ENCODE measurements at places on chromosomes 7 and 10. TPM values are rescaled to one million over a fixed set of nuclear protein-coding genes. Genes with fewer than 3 reads are reported as not detected.

The GIMAP4 gene
- 61.4 TPM for total RNA-seq

The TAS2R4 gene
- total RNA-seq: 2.5 TPM

The GRID1 gene
- total RNA-seq: 1.4 TPM

The GIMAP1 gene
- total RNA-seq: 10.2 TPM

The SHTN1 gene
- total RNA-seq: 44.2 TPM

The TACR2 gene
- 0.38 TPM for total RNA-seq

The IFIT1 gene
- 16.9 TPM for total RNA-seq

DNA sequence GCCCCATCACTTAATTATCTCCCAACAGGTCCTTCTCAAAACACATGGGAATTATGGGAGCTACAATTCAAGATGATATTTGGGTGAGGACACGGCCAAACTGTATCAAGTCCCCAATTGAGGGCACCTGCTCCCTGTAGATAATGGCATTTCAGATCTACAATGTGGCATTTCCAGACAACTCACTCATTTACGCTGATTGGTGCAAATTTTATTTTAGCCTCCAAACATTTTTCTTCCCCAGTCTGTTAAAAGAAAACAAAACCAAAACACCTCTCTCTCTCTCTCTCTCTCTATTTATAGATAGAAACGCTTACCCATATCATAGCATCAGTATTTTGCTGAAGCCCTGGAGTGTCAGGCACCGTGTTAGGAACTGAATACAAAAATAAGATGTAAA is 148.7 kb upstream of the KLF6 start:
- no peak for DNase-seq

DNA sequence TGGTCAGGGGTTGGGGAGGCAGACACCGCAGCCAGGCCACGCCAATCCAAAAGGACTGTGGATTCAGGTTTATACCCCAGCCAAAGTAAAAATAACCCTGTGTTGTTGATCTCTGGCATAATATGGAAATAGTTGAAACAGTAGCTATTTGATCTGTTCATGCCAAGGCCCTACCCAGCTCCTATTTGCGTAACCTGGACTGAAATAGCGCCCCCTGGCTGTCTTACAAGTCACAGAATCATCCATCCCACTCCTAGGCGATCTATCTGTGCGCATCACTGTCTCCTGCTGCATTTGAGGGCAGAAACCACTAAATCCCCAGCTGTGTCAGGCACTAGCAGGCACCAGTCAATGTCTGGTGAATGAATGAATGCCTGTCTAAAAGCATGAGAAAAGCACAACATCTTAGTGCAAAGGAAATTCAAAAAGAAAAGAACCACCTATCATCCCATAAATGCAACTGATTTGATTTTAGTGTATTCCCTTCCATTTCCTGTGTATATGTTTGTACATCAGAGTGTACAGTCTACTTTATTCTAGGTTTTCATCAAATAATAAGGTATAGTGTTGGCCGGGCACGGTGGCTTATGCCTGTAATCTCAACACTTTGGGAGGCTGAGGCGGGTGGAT is 160.0 kb downstream of the SLIT1 start:
- peak; percentile 39 for DNase-seq

DNA sequence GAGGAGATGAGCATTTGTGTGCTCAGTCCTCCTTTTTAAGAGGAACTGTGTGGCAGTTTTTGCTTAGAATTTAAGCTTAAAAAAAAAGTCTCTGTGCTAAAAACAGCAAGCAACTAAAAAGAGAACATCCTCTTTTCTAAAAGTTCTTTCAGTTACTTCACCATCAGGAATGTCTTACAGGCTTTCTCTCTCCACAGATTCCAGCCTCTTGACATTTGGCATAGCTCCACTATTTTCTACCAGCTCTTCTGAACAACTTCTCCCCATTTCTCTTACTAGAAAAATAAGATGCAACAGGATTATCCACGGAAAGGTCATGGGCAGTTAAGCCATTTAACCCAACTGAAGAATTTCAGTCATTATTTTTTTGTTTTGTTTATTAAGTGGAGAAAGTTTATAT is 13.2 kb downstream of the PCLO start:
- DNase-seq: no peak

- DNase-seq: peak; percentile 68
These were observed 89.4 kb downstream of the CYTH3 start for GRCh38 chr7:6182993-6183392.

GRCh38 chr7:22667562-22668239 is 59.3 kb upstream of the IL6 start:
- no peak for DNase-seq

DNA sequence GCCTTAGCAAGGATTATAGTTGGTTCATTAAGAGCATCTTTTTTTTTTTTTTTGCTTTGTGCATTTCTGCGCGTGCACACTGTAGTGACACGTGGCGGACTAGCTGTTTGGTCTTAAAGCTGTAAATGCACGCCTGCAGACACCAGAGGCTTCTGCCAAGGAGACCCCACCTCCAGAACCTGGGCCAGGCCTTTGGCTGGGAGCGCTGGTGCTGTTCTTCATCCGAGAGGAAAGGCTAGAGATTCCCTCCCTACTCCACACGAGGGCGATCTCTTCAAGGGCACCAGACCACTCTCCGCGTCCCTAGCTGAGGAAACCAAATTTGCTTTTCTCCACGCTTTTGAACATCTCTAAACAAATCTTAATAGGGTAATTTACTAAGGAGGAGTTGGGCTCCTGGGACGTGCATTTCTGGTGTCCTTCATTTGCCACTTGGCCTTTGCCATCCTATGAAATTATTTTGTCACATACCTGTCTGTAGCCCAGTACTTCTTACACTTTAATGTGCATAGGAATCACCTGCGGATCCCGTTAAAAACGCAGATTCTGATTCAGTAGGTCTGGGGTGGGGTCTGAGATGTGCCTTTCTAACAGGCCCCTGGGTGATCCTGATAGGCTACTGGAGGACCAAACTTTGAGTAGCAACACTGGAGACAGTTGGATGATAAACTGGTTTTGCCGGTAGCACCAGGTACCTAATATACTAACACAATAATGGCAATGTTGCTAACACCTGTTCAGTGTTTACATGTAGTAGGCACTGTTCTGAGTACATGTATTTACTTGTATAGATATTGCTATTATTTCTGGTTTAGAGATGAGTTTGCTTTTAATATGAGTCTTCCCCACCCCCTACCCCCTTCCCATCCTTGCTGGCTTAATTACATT is 1.3 kb upstream of the SLC26A5 start:
- DNase-seq: peak; percentile 48

GRCh38 chr10:620971-621370 is 68.5 kb downstream of the DIP2C start:
- no peak for DNase-seq

GRCh38 chr7:3630081-3630480 is 329.0 kb downstream of the SDK1 start:
- no peak for DNase-seq

DNA sequence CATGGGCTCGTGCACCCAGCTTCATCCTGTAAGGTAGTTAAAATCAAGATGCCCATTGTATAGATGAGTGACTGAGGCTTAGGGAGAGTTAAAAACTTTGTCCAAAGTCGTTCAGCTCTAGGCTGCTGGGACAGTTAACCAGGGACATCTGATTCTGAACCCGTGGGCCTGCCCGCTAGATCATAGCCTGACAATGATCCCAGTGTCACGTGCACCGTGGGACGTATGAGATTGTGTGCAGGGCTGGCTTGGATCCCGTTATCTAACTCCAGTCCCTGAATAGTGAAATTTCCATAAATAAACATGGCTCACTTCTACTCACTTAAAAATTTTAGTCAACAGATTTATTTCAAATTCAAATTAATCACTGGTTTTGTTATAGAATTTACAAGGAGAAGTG is 24.9 kb downstream of the C10orf120 start:
- no peak for DNase-seq

- no peak for DNase-seq
These were observed 31.6 kb upstream of the LYZL1 start for GRCh38 chr10:29257106-29257783.
